Memory B cell (primary cell): ENCODE measurements at places on chromosomes 6 and 20.

- H3K36me3 ChIP-seq, result peaks cover 2% of the 10 kb centered on the region
- no peak for DNase-seq
- no peak overlapping the region for H3K27ac ChIP-seq
- peaks cover 14% of the 10 kb centered on the region for H3K27me3 ChIP-seq
- no peak overlapping the region for H3K4me3 ChIP-seq
- no peaks in the 10 kb centered on the region for H3K4me1 ChIP-seq
Measured at GRCh38 chr6:125722886-125723285, 26.5 kb upstream of the HEY2 start.

- DNase-seq, result no peak
- H3K4me3 ChIP-seq, result no peak overlapping the region
- H3K27me3 ChIP-seq, result no peaks in the 10 kb centered on the region
- no peak overlapping the region for H3K27ac ChIP-seq
Measured at GRCh38 chr6:53395986-53396385, 47.2 kb upstream of the ELOVL5 start.

GRCh38 chr6:121848523-121849255, 413.2 kb downstream of the GJA1 start:
- H3K27ac ChIP-seq, result no peak overlapping the region
- no peaks in the 10 kb centered on the region for H3K27me3 ChIP-seq
- DNase-seq, result no peak
- no peak overlapping the region for H3K4me3 ChIP-seq

DNA sequence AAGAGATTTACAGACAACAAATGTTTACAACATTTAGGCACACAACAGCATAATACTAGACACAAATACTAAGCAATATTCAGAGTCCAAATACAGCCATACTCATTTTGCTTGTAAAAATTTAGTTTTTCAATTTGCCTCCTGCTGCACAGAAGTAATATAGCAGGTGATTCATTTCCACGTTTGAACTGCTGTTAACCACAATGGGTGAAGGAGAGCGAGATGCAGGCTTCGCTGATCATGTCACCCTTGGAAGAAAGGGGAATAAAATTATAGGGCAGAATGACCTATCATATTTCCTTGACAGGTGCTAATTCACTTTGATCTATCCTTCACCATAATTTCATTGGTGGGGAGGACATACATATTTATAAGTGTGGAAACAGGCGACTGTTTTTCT, 643.8 kb upstream of the AGPAT4 start:
- no peak overlapping the region for H3K4me3 ChIP-seq
- no peak overlapping the region for H3K27ac ChIP-seq
- H3K36me3 ChIP-seq, result no peaks in the 10 kb centered on the region
- no peak for DNase-seq

DNA sequence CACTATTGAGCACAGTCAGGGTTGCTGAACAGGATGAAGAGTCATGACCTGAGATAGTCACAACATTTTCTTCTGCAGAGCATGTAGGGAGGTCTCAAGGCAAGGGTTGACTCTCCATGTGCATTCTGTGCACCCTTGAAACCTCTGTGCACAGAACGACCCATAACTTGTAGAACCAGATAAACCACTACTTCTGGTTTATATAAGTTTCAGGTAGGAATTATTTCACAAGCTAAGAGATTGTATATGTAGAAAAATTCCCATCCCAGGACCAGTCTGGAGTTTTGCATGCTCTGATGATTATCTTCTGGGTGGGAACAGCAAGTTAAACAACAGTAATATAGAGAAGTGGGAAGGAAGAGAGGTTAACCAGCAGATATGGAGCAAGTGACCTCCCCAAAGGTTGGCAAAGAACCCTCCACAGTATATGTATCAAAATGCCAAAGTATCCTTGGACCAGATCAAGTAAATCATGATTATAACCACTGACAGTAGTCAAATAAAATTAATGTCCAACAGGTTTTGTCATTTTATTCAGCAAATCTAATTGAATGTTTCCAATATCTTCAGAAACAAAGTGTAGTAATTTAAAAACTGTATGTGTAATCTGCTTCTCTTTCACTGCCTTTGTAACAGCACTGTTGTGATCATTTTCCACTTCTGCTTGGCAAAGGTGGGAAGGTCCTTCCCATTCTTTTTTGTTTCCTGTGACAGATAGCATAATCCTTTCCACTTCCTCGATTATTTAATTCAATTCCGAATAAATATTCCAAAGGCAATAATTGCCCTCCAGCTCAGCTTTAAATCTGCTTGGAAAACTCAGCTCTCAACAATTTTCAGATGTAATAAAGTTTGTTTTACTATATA, 104.4 kb downstream of the SYNE1 start:
- no peak overlapping the region for H3K27ac ChIP-seq
- H3K4me3 ChIP-seq, result no peak overlapping the region
- no peak for DNase-seq
- H3K4me1 ChIP-seq, result no peaks in the 10 kb centered on the region
- H3K36me3 ChIP-seq, result no peaks in the 10 kb centered on the region

GRCh38 chr6:3371222-3371949, 85.5 kb downstream of the SLC22A23 start:
- no peak overlapping the region for H3K4me3 ChIP-seq
- no peaks in the 10 kb centered on the region for H3K4me1 ChIP-seq
- no peak overlapping the region for H3K27ac ChIP-seq

- H3K4me1 ChIP-seq, result peaks cover 39% of the 10 kb centered on the region
- H3K4me3 ChIP-seq, result peak overlapping the region; percentile 52
- peaks cover 62% of the 10 kb centered on the region for H3K27me3 ChIP-seq
- peak; percentile 30 for DNase-seq
- H3K27ac ChIP-seq, result peak overlapping the region; percentile 86
- H3K36me3 ChIP-seq, result peaks cover 11% of the 10 kb centered on the region
Measured at GRCh38 chr20:38725931-38726803, 1.9 kb downstream of the SLC32A1 start.

DNA sequence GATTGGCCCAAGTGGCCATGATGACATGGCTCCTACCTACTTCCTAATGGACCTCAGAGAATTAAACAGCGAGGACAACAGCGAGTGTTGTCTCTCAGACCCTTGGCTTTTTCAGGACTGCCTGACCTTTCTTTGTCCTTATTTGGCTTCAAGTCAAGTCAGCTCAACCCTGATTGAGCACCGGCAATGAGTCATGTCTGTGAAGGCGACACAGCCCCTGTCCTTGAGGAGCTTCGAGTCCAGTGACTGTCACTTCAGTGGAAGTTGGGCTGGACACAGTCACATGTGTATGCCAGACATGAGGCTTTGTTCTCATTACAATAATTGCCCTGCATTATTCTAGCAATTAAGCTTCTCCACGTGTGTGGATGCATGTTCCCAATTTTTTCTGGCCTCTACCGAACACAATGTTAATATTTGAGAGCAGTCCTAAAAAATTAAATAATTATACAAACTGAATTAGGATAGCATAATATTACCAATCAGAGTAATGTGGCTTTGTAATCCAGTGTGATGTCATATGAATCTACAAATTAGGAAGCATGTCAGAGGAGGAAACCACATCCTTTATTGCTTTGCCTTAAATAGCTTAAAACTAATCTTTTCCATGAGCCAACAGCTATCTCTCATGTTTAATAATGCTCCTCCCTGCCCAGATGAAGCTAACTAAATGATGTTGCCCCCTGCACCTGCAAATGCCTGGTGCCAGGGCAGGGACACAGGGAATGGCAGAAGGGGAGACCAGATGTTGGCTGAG, 178.6 kb downstream of the CDH26 start:
- H3K4me3 ChIP-seq, result no peak overlapping the region
- DNase-seq, result no peak
- H3K4me1 ChIP-seq, result no peaks in the 10 kb centered on the region
- no peaks in the 10 kb centered on the region for H3K36me3 ChIP-seq
- no peaks in the 10 kb centered on the region for H3K27me3 ChIP-seq

GRCh38 chr6:156658966-156659821, 118.0 kb upstream of the ARID1B start:
- H3K27me3 ChIP-seq, result no peaks in the 10 kb centered on the region
- peaks cover 8% of the 10 kb centered on the region for H3K4me1 ChIP-seq
- peak overlapping the region; percentile 10 for H3K27ac ChIP-seq
- no peak for DNase-seq
- no peaks in the 10 kb centered on the region for H3K36me3 ChIP-seq
- H3K4me3 ChIP-seq, result no peak overlapping the region

GRCh38 chr6:37376078-37376743, 22.4 kb downstream of the RNF8 start:
- no peak for DNase-seq
- peak overlapping the region; percentile 55 for H3K4me3 ChIP-seq
- H3K36me3 ChIP-seq, result peaks cover 9% of the 10 kb centered on the region
- H3K4me1 ChIP-seq, result peaks cover 30% of the 10 kb centered on the region

DNA sequence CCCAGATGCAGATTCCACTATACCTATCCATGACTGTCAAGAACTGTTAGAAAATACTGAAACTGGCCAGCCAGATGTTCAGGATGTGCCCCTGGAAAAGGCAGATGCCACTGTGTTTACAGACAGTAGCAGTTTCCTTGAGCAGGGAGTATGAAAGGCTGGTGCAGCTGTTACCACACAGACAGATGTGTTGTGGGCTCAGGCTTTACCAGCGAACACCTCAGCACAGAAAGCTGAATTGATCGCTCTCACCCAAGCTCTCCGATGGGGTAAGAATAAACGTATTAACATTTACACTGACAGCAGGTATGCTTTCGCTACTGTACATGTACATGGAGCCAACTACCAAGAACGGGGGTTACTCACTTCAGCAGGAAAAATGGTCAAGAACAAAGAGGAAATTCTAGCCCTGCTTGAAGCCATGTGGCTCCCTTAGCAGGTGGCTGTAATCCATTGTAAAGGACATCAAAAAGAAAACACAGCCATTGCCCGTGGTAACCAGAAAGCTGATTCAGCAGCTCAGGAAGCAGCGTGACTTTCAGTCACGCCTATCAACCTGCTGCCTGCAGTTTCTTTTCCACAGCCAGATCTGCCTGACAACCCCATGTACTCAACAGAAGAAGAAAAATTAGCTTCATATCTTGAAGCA, 459.7 kb upstream of the HTR1E start:
- no peak overlapping the region for H3K4me3 ChIP-seq
- no peaks in the 10 kb centered on the region for H3K27me3 ChIP-seq
- H3K27ac ChIP-seq, result no peak overlapping the region
- DNase-seq, result no peak
- H3K4me1 ChIP-seq, result no peaks in the 10 kb centered on the region

- H3K27me3 ChIP-seq, result no peaks in the 10 kb centered on the region
- peaks cover 15% of the 10 kb centered on the region for H3K4me1 ChIP-seq
- DNase-seq, result peak; percentile 33
- H3K4me3 ChIP-seq, result peak overlapping the region; percentile 82
Measured at GRCh38 chr6:144582939-144583613, 297.9 kb downstream of the UTRN start.

GRCh38 chr6:84669945-84670344, 94.5 kb downstream of the TBX18 start:
- H3K36me3 ChIP-seq, result no peaks in the 10 kb centered on the region
- no peaks in the 10 kb centered on the region for H3K4me1 ChIP-seq
- H3K27me3 ChIP-seq, result no peaks in the 10 kb centered on the region
- no peak overlapping the region for H3K27ac ChIP-seq
- H3K4me3 ChIP-seq, result no peak overlapping the region
- no peak for DNase-seq

DNA sequence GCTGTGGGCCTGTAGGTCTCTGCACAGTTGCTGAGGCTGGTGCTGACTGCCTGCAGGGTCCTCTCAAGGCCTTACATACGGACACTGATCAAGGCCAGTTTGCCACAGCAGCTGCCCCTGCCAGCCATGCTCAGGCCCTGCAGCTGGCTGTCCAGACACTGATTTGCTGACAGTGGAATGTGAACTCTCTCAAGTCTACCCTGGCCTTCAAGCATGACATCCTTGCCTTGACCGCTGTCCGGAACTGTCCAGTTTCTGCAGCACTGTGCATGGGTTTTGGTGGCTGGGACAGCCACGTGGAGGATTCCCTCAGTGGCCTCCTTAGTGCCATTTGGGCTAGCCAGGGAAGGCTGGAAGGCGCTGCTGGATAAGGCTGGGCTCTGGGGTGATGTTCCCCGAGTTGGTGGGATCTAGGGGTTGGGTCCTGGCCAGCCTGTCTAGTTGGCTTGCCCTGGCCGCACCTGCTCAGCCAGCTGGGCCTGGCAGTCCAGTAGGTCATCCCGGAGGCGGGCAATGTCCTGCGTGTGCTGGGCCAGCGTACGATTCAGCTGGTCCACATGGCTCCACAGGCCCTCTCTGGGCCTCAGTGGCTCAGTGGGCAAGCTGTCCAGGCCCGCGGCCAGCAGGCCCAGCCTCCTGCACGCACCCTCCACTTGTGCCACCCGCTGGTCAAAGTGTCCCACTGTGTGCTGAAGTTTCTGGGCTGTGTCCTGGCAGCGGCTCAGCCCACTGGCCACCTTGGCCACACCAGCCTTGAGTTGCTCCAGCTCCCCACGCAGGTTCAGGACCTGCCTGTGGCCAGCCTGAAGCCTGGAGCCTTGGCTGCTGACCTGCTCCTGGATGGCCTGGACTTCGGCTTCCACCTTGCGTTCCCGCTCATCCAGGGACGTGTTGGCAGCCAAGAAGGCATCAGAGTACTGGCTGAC, 5.5 kb downstream of the EMILIN3 start:
- H3K27ac ChIP-seq, result no peak overlapping the region
- H3K27me3 ChIP-seq, result peaks cover 6% of the 10 kb centered on the region
- peaks cover 3% of the 10 kb centered on the region for H3K4me1 ChIP-seq
- H3K4me3 ChIP-seq, result no peak overlapping the region
- no peak for DNase-seq

DNA sequence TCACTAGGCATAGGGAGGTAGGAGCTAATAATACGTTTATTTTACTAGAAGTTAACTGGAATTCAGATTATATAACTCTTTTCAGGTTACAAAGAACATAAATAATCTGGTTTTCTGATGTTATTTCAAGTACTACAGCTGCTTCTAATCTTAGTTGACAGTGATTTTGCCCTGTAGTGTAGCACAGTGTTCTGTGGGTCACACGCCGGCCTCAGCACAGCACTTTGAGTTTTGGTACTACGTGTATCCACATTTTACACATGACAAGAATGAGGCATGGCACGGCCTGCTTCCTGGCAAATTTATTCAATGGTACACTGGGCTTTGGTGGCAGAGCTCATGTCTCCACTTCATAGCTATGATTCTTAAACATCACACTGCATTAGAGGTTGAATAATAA, 1.1 kb downstream of the HFE start:
- peak overlapping the region; percentile 94 for H3K27ac ChIP-seq
- H3K36me3 ChIP-seq, result peaks cover 11% of the 10 kb centered on the region
- H3K4me3 ChIP-seq, result peak overlapping the region; percentile 95

- H3K36me3 ChIP-seq, result no peaks in the 10 kb centered on the region
- H3K4me3 ChIP-seq, result no peak overlapping the region
- no peaks in the 10 kb centered on the region for H3K27me3 ChIP-seq
- no peak overlapping the region for H3K27ac ChIP-seq
- H3K4me1 ChIP-seq, result no peaks in the 10 kb centered on the region
Measured at GRCh38 chr6:95660544-95660943, 83.2 kb downstream of the MANEA start.

DNA sequence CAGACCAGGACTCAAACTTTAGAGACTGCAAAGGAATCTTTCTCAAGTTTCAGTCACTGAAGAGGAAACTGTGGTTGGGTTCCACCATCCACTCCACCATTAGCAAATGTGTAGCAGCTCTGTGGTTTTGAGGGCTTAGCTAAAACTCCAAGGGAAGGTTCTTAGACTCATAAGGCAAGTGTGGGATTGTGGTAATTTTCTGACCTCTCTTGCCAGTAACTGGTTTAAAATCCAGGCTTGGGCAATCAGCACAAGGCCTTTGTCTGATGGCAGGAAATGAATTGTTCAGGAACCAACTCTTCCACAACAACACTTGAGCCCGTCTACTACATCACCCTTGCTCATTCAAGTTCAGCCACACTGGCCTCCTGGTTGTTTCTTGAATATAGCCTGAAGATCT, 68.6 kb upstream of the FBXL4 start:
- no peak for DNase-seq
- no peak overlapping the region for H3K4me3 ChIP-seq
- no peaks in the 10 kb centered on the region for H3K36me3 ChIP-seq
- H3K27me3 ChIP-seq, result peaks cover 2% of the 10 kb centered on the region
- H3K27ac ChIP-seq, result no peak overlapping the region
- no peaks in the 10 kb centered on the region for H3K4me1 ChIP-seq
